Activated T-helper 2 cell treated with anti-CD3 and anti-CD28 coated beads, Interferon-gamma antibody, Interleukin-2, Interleukin-4, amounts not matched to agents 10 μg/mL and 5 μg/mL and 100 μg/mL, durations not matched to agents 14 hours and 24 hours and 36 hours (primary cell): ENCODE measurements at places on chromosomes 7 and 10. TPM values are rescaled to one million over a fixed set of nuclear protein-coding genes. Genes with fewer than 3 reads are reported as not detected.

Gene SDK1
- 0.48 and 1.2 TPM in 2 replicates for total RNA-seq

Gene CTAGE4
- 1.2 and 1.6 TPM in 2 replicates for total RNA-seq

Gene COL28A1
- 0.07 TPM in 1 of 2 replicates, not detected in the other for total RNA-seq

Gene HOXA10
- total RNA-seq, result not detected in 2 replicates

Gene CUBN
- total RNA-seq, result 0.11 and 0.30 TPM in 2 replicates

Gene SUN1
- 87.7 TPM in 2 replicates for total RNA-seq

Gene ADARB2
- 0.05 TPM in 1 of 2 replicates, not detected in the other for total RNA-seq

Gene PRKG1
- not detected in 2 replicates for total RNA-seq

Gene CAMK2G
- 25.8 and 26.4 TPM in 2 replicates for total RNA-seq

Gene FAM237B
- not detected in 2 replicates for total RNA-seq

Gene RHOBTB1
- 0.05 and 0.30 TPM in 2 replicates for total RNA-seq

Gene LRCH4
- total RNA-seq, result 105 and 106 TPM in 2 replicates

Gene TMEM176B
- total RNA-seq, result 0.14 TPM in 1 of 2 replicates, not detected in the other

Gene TRIM50
- total RNA-seq, result not detected in 2 replicates

Gene AQP1
- total RNA-seq, result not detected in 2 replicates

Gene MSRB2
- total RNA-seq, result 4.0 and 4.4 TPM in 2 replicates

Gene RINT1
- total RNA-seq, result 25.7 and 28.7 TPM in 2 replicates

Gene CPN1
- not detected in 2 replicates for total RNA-seq

Gene PDCD4
- total RNA-seq, result 60.4 and 67.7 TPM in 2 replicates

Gene CNTNAP2
- not detected in 2 replicates for total RNA-seq

Gene HECTD2
- total RNA-seq, result 6.6 and 8.2 TPM in 2 replicates

Gene CH25H
- total RNA-seq, result not detected in 2 replicates

Gene SLC13A1
- total RNA-seq, result not detected in 2 replicates
